Umbilical cord (tissue), 2 donors: ENCODE measurements at places on chromosomes 6 and 20. TPM values are rescaled to one million over a fixed set of nuclear protein-coding genes. Genes with fewer than 3 reads are reported as not detected.

- no peak for DNase-seq
Observed at GRCh38 chr20:32567384-32568178, 17.6 kb downstream of the NOL4L start.

GRCh38 chr20:60063048-60063451 is 104.8 kb downstream of the CDH26 start:
- DNase-seq = peak; percentile 68

DNA sequence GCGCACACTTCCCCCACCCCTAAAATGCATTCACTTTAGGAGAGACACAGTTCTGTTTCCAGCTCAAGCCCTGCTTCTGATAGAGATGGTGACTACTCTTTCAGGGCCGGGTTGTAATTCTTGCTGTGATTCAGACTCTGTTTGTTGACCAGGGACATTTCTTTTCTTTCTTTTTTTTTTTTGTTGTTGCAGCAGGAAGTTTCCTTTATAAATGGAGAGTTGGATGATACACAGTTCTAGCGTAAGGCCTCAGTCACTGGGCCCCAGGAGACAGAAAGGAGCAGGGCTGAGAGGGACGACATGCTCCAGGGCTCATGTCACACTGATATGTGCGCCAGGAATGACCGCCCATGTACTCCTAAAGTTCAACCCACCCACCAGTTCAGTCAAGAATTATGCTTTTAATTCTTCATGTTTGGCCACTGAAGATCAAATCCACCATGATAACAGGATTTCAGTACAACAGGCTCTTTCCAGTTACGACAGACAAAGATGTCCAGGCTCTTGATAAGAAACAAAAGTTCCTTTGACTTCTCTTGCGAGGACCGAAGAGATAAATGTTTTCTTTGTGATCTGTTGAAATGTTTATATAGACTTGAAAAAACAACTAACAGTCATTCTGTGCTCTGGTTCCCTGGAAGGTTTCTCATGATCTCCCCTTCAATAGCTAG is 142.5 kb downstream of the CD164 start:
- no peak for DNase-seq

DNA sequence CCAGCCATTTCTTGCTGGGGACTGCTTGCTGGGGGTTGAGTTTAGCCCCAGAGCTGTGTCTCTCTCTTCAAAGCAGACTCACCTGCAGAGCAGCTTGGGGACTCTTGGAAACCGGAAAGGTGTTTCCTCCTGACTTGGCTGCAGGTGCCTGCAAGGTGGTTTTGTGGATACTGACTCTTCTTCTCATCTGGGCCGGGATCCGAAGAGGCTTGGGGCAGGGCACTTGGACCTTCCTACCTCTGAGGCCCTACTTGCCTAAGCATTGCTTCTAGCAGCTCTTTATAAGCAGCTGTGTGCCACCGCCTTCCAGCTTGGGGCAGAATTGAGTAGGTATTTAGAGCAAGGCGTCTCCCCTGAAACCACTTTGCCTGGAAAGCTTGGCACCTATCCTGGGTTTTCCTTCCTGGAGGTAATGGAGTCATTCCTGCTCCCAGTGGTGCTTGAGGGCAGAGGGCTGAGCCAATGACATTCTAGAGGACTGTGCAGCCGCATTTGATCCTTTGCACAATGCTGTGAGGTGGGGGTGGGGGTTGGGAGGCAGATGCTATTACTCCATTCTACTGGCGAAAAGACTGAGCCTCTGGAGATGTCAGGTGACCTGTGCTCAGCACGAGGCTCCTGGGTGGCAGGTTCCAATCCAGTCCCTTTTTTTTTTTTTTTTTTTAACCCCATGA is 3.4 kb upstream of the CTSZ start:
- peak; percentile 28 for DNase-seq

- no peak for DNase-seq
Observed at GRCh38 chr6:121426686-121427085, 8.8 kb upstream of the GJA1 start.

DNA sequence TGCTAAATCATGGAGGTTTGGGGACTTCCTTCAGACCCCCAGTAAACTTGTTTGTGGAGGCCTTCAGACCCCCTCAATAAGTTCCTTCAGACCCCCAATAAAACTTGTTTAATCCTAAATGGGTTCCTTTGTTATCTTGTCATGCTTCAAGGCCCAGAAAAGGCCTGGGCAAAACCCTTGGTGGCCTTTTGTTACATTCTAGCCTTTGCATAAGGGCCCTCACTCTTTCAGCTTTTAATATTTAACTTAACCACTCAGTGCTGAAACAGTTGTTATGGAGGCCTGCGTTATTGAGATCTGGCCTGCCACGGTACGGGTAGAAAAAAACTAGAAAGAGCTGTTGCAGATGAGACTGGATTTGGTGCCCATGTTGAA is 4.3 kb upstream of the DYNLRB1 start:
- DNase-seq = no peak

DNA sequence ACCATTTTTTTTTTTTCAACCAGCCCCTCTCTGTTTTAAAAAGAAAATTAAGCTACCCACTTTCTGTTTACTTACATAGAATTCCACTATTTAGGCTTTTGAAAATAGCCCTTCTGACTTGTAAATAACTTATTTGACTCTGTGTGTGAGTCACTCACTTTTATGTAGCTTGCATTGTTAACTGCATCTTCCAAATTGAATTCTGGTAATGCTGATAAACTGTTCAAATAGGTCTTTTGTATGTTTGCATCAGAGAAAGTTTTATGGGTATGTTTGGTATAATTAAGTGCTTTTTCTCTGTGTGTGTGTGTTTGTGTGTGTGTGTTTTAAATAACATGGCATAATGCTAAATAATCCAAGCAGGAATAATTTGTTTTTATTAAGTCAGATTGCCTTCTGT is 360.1 kb downstream of the PLCB1 start:
- no peak for DNase-seq

DNA sequence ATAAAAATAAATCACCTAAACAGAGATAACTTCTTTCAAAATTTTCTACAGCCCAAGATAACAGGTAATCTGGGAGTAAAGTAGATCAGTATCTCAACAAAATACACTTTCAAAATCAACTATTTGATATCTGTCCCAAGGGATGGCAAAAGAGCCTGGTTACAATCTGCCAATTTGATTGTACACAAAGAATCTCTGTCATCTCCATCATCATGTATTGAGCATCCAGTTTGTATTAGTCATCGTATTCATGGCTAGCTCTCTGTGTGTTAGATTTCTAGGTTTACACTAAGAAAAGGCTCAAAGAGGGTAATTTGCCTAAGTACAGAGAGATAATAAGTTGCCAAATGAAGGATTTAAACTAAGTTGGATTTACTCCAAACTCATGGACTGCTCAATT is 329.0 kb upstream of the NRSN1 start:
- DNase-seq = no peak

- DNase-seq = no peak
Observed at GRCh38 chr20:8155812-8156211, 23.7 kb downstream of the PLCB1 start.

GRCh38 chr6:48844696-48845095 is 618.4 kb downstream of the MMUT start:
- no peak for DNase-seq

DNA sequence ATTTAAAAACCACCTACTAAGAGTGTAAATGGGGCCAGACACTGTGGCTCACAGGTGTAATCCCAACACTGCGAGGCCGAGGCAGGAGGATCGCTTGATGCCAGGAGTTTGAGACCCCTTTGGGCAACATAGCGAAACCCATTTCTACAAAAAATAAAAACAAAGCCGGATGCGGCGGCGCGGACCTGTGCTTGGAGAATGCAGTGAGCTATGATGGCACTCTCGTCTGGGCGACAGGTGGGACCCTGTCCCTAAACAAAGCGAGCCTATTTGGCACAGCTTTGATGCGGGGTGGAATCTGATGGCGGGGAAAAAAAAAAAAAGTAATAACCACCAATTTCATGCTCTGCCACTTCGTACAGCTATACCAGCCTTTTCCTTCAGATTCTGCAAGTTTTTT is 1.1 kb downstream of the TCP1 start:
- DNase-seq = no peak

GRCh38 chr6:165511807-165512206 is 151.2 kb downstream of the PDE10A start:
- no peak for DNase-seq

- peak; percentile 63 for DNase-seq
Observed at GRCh38 chr6:159217595-159218275, 48.5 kb downstream of the FNDC1 start.

DNA sequence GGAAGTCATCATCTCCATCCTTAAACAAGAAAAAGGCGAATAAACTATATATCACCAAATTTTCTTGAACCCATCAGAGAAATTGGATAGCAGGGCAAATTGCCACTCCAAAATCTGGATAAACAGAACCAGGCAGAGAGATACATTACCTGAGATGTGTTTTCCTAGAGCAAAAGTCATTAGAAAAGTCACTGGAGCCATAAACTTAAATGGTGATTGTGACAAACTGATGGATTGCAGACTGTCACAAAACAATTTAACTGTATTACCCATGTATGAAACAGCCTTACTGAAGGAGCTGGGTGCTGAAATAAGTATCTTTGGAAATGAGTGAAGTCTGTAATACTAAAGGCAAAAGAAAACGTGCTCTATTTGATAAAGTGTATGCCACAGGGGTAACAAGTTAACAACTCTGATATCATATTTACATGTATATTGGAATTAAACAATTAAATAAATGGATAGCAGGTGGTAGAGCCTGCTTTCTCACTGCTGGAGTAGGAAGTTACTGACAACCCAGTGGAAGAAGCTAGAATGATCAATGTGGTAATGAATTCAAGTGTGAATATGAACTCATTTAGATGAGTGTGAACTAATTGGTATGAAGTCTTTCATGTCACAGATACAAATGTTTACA is 186.9 kb downstream of the LMBRD1 start:
- DNase-seq = no peak

DNA sequence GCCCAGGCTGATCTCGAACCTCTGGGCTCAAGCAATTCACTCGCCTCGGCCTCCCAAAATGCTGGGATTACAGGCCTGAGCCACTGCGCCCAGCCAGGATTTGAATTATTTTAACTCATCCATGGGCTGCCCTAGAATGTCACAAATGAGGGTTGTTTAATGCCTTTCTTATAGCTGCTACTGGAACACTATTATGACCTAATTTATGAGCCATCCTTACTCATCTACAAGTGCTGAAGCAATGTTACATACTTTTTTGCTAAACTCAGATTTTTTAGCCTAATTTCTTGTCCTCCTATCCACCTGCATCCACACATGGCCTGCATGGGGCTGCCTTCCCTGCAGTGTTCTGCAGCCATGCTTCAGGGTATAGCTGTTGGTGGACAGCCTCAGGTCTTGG is 59.9 kb downstream of the RTN4IP1 start:
- DNase-seq = no peak

DNA sequence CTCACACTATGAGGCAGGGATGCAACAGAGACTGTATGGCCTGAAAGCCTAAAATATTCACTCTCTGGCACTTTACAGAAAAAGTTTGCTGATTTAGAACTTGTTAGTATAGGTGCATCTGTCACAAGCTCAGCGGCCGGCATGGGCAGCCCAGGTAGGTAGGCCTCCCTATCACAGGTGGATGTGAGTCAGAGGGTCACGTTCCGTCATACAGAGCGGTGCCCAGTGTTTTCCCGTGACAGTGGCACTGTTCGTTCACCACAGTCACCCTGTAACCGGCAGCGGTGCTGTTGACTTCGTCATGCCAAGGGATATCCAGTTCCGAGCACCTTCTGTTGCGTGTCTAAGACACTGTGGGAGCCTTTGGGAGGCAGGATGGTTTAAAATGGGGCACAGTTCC is 32.9 kb upstream of the PXDC1 start:
- DNase-seq = no peak

DNA sequence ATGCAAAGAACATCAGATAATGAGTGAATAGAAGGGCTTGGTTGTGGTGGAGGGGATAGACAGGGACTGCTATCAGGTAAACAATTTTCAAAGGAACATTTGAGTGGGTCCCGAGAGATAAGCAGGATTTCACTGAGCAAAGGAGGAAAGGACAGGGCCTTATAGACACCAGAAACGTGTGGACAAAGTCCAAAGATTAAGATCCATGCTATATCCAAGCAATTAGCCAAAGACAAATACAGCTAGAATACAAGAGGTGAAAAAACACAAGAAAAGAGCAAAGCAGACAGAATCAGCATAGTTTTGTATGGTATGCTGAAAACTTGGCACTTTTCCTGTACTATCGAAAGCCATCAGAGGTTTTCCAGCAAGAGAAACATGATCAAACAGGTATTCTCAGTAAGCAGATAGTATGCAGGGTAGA is 59.8 kb downstream of the CDK19 start:
- peak; percentile 20 for DNase-seq

GRCh38 chr20:61353261-61354000 is 101.4 kb downstream of the CDH4 start:
- no peak for DNase-seq

DNA sequence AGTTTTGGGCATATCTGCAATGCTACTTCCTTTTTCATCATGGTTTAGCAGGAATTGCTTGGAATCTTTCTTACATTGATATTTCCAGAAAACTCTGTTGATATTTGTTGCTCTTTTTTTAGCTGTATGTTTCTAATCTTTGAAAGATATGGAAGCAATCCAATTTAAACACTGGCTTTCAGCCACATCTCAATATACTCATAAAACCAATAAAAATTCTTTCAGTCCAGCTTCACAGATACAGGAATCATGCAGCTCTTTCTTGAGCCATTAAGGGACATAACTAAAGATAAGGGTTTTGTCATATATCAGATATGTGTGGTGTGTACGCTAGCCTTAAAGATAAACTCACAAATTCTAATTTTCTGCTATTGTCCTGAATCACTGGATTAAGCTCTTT is 47.4 kb downstream of the PKIB start:
- DNase-seq = peak; percentile 69

DNA sequence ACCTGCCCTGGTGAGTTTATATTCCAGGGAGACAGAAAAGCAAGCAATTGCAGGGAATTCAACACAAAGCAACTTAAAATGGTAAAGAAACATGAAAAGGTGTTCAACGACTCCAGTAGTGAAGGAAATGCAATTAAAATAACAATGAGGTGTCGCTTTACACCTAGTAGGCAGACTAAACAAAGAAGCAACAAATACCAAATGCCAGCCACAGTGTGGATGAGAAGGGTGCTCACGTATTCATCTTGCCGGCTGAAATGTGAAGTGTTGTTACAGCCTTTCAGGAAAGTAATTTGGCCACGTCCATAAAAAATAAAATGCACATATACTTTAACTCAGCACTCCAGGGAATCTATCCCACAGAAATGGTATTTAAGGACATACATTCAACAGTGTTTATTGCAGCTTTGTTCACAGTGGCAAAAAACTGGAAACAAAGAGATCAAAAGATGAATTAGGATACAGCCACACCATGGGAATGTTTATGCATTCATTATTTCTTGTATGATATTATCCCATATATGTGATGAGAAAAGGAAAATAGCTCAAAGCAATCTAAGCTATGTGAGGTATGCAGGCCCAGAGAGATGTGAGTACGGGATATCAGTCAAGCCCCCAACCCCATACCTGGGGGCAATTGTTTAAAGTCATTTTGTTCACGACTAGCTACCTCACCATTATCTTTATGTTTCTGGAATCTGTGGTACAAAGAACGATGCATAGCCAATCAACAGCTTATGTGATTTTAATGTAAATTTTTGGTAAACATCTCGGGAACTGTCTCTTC is 266.0 kb upstream of the SOX4 start:
- DNase-seq = no peak

The RGS17 gene
- 6.7 TPM for total RNA-seq

The GPX5 gene
- total RNA-seq = 4.6 TPM

The FAM184A gene
- total RNA-seq = 8.7 TPM

The FOXQ1 gene
- total RNA-seq = not detected

The CLPSL2 gene
- not detected for total RNA-seq

The COL21A1 gene
- 147 TPM for total RNA-seq

The KHDC1L gene
- total RNA-seq = not detected

The SLA2 gene
- total RNA-seq = not detected

The GNAS gene
- total RNA-seq = 248 TPM

The HIVEP1 gene
- 36.4 TPM for total RNA-seq

The PAK5 gene
- total RNA-seq = 3.1 TPM
